Bronchial epithelial cell (primary cell): ENCODE measurements at places on chromosomes 2 and 18. TPM values are rescaled to one million over a fixed set of nuclear protein-coding genes. Genes with fewer than 3 reads are reported as not detected.

The MAPRE3 gene
- 1.6 and 2.8 TPM in 2 replicates for total RNA-seq

The PPIL3 gene
- 34.5 and 50.3 TPM in 2 replicates for total RNA-seq

The LPIN1 gene
- 7.0 and 12.1 TPM in 2 replicates for total RNA-seq

The SDC1 gene
- 1,084 and 1,308 TPM in 2 replicates for total RNA-seq

The TSGA10 gene
- 3.4 and 8.4 TPM in 2 replicates for total RNA-seq

The CHRNG gene
- total RNA-seq: not detected in 2 replicates

The OTOF gene
- not detected in 2 replicates for total RNA-seq

The TMEM17 gene
- total RNA-seq: 1.1 and 1.2 TPM in 2 replicates

The TMEM37 gene
- 0.26 TPM in 1 of 2 replicates, not detected in the other for total RNA-seq

The SIX2 gene
- total RNA-seq: 3.7 and 4.2 TPM in 2 replicates

The ADGRF3 gene
- total RNA-seq: not detected in 2 replicates

The KLHL41 gene
- under 0.01 TPM in 1 of 2 replicates, not detected in the other for total RNA-seq

The TM4SF20 gene
- not detected in 2 replicates for total RNA-seq

The RBMS1 gene
- 30.0 and 34.1 TPM in 2 replicates for total RNA-seq

The NEB gene
- total RNA-seq: 0.26 and 0.90 TPM in 2 replicates
